Stimulated activated naive CD4-positive, alpha-beta T cell treated with Interleukin-2 at 50 U/mL for 16 hours (primary cell): ENCODE measurements at places on chromosomes 3 and 15.

DNA sequence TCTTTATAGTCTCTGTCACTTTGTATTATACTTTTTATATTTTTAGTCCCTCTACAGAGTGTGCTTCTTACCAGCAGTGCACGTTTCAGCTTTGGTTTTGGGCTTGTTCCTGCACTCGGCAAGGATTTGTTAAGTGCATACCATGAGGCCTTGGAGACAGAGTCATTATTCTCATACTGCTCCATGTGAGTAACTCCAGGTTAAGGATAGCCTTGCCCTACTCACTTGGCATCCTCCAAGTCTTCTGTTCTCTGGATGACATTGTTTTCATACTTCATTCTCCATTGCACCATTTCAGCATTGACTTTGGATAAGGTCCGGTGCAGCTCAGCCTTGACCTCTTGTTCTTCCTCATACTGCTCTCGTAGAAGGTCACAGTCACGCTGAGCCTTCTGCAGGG, 96.4 kb downstream of the MYH15 start:
- DNase-seq = no peak

DNA sequence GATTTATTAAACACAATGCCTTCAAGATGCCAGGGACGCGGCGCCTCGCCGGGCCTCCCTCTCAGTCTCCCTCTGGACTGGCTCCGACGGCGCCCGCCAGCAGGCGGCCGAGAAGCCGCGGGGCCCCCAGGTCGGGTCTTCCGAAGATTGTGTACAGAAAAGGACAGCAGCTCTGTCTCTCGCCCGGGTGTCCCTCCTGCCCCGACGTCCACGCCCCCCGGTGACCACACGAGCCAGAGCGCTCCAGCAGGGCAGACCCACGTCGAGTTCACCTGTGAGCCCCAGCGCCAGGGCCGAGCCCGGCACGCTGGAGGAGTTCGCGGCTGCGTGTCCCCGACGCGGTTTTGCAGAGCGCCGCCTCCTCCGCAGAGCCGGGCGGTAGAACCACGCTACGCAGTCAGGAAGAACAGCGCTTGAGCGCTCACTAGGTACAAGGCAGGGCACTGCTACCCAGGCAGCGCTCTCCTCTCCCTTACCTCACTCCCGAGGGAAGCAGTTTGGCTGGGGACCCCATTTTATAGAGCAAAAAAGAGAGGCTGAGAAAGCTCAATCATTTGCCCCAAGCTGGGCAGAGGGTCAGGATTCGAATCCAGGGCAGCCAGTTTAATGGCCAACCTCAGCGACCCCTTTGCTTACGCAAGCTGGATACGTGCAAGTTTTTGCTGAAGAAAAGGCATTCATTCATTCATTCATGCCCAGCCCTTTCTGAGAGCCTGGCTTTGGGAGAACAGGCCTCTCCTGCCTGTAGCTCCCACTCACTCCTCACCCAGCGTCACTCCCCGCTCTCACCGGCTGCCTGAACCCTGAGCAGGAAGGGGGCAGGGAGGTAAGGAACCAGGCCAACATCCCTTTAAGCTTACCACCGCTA, 3.0 kb upstream of the TLE3 start:
- DNase-seq = peak; percentile 63

- no peak for DNase-seq
Observed at GRCh38 chr3:172151651-172152649, 112.6 kb downstream of the FNDC3B start.

DNA sequence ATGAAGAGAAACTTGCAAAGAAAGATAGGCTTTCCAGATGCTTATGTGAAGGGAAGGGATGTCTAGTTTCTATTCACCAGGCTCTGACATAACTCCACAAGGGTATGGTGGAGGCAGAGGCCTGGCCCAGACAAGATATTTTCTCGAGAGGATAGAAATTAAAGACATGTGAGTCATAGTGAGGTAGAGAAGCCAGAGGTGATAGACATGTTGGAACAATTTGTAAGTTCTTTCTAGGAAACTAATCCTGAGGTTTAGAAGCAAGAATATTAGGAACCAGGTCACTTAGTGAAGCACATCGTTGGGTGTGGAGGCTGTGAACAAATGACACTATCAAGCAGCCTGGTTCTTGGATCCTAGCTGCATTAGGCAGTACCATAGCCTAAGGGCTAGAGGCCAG, 176.9 kb downstream of the BBX start:
- no peak for DNase-seq

- no peak for DNase-seq
Observed at GRCh38 chr3:147361454-147362420, 44.6 kb downstream of the ZIC4 start.

GRCh38 chr3:27307566-27307965, 61.6 kb downstream of the NEK10 start:
- DNase-seq = no peak

- DNase-seq = no peak
Observed at GRCh38 chr3:118817748-118818165, 216.9 kb downstream of the IGSF11 start.

GRCh38 chr3:184647405-184647936, 64.4 kb downstream of the MAGEF1 start:
- no peak for DNase-seq

- DNase-seq = no peak
Observed at GRCh38 chr15:52584414-52584813, 15.6 kb upstream of the ARPP19 start.

- no peak for DNase-seq
Observed at GRCh38 chr3:185878920-185879319, 54.1 kb upstream of the IGF2BP2 start.

- DNase-seq = no peak
Observed at GRCh38 chr3:32113981-32114545, 7.6 kb downstream of the GPD1L start.

GRCh38 chr15:78369161-78369560, 29.0 kb downstream of the CRABP1 start:
- no peak for DNase-seq

DNA sequence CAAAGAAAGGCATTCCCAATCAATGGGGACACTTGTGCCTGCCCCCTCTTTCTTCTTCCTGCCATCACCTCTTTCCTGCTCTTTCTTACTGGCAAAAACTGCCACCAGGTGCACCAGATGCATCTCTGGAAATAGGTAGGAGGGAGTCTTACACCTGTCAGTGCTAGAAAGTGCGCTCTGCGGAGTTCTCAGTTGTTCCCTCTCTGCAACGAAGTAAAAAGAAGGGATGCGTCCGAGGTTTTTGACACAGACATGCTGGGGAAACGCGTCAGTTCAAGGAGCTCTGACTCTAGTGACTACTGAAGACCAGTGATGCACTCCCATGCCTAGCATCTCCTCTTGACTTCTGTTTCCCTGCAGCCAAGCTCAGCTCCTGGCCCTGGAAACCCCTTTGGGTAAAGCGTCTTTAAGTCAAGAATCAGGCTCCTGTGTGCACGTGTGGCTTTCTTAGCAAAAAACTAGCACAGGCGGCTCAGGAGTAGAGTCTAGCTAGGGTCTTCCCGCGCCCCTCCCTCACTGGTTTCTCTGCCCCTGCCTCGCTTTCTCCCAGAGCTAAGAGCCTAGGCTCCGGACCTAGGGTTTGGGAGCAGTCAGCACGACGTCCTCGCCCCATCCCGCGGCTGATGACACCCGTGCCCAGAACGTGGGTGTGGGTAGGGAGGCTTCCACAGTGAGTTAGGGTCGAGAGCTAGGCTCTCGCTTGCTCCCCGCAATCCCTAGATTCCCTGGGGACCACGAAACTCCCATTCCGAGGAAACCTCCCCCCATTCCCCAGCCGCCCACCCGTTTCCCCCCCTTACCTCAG, 564 bp upstream of the GRM7 start:
- no peak for DNase-seq

- DNase-seq = no peak
Observed at GRCh38 chr3:180265551-180265950, 228.8 kb upstream of the PEX5L start.

DNA sequence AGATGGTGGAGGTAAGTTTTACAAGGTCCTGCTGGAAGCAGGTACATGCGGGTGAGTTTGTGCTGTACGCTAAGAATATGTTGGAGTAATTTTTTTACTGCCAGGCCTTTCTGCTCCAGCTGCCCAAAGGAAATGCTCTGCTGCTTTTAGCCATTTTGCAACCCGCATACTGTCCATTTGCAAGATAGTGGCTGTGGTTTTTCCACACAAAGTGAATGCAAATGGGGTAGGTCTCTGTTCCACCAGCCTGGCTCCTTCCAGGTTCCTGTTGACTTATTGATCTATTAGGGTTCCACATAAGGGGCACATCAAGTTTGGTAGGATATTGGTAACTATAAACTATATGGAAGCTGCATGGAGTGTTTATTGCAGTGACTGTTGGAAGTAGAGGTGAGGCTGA, 227.1 kb downstream of the SI start:
- no peak for DNase-seq

DNA sequence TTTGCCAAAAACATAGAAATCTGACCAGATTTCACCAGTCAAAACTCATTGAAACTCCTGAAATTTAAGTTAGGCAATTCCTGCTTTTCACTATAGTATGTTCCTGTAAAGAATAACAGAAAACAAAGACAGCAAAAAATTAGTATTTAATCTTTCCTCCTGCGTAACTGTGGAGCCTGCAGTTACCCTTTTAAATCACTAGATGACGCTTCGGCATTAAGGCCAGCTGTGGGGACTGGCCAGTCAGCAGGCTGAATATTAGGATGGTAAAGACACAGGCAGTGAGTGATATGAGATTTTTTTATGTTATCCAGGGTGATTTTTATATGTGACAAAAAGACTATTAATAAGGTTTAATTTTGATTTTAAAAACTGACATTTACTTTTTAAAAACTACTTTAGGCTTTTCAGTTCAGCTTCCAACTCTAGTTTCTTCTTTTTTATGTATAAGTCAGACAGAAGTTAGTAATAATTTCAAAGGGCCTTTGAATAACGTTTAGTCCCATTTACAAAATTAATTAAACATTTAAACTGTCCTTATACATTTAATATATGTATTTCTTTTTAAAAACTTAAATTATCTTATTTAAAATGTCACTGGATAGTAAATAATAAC, 165.1 kb downstream of the PPM1L start:
- no peak for DNase-seq

- no peak for DNase-seq
Observed at GRCh38 chr3:150407808-150408220, 284 bp upstream of the TSC22D2 start.

GRCh38 chr3:107796791-107797190, 274.0 kb downstream of the BBX start:
- no peak for DNase-seq

DNA sequence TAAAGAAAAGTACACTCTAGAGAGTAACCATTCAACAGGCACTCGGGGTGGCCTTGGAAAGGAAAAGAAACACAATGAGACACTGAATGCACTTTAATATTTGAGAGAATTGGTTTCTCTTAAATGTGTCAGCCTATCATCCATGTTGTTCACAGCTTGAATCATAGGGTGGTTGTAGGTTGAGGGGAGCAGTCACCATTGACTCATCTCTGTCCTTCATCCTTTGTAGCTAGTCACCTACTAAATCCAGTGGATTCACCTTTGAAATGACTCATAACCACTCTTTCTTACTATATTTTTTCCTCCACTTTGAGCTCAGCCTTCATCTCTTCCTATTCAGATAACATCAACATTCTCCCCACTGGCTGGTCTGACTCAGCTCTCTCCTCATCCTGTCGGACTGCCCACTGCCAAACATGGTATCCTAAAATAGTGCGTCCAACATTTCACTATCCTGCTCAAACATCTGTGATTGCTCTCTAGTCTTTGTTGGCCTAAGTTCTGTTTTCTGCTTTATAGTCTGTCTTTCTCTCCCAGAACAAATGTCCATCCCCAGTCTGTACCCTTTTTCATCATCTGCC, 182.7 kb upstream of the GADL1 start:
- DNase-seq = peak; percentile 26

DNA sequence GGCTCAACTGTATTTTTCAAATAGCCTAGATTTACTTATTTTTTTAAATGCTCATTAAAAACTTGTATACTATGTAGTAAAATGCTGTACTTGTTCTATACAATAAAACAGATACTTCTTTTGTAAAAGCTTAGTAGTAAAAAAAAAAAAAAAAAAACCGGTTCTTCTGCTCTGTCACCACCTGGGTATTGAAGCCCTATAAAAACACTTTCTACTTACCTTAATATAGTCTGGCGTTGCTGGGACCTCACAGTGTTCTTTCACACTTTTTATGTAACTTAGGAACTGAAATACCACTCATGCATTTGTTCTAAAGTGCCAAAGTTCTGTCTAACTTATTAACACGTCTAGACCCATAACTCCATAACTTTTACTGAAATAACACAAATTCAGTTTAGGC, 61.4 kb downstream of the TASOR start:
- DNase-seq = no peak

- peak; percentile 5 for DNase-seq
Observed at GRCh38 chr3:14884665-14885064, 62.7 kb upstream of the NR2C2 start.

GRCh38 chr15:36160351-36160750, 419.1 kb upstream of the CDIN1 start:
- no peak for DNase-seq

- peak; percentile 27 for DNase-seq
Observed at GRCh38 chr15:64092864-64093626, 593 bp downstream of the CIAO2A start.

DNA sequence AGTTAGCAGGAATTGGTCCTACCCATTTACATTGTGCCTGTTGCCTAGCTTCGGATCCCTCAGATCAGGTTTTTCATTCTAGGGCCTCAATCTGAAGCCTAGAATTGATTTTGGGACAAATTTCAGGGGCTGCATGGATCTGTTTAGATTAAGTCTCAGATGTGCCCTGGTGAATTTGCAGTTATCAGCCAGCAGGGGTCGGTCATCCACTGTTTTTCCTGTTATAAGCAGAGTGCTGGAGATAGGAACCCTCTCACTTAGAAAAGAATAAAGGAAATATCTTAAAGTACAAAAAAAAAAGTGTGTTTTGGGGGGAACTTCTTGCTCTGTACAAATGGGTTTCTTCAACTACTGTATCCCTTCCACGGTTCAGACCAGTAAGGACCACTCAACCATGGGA, 212.5 kb downstream of the BCHE start:
- no peak for DNase-seq

GRCh38 chr3:194492001-194492400, 5.2 kb upstream of the ATP13A3 start:
- DNase-seq = no peak

DNA sequence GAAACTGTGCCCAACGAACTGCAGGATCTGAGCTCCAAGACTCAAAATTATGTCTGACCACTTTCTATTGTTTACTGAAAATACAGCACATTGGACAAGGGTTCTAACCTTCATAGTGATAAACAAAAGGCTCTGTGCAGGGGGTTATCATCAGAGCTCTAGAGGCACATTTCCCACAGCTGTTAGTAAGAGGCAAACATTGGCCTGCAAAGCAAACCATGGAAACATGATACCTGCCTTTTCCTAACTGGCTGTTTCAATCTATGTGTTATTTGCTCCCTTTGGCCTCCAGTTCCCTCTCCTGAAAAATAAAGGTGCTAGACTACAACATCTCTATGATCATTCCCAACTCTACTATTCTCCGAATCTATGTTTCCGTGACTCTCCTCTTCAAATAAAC, 159.7 kb upstream of the ARHGEF26 start:
- DNase-seq = no peak

- DNase-seq = no peak
Observed at GRCh38 chr3:78900426-78900825, 867.4 kb downstream of the ROBO1 start.

GRCh38 chr15:91348752-91349500, 248.9 kb downstream of the SV2B start:
- DNase-seq = no peak
